ENCODE measurements at places on chromosomes 16 and 17.
A peak's percentile ranks its signal among the peaks of the same experiment; 100 is the strongest.

GRCh38 chr16:12025472-12025871 lies 48.9 kb downstream of the SNX29 start:
- DNase-seq = no peak

GRCh38 chr16:53773150-53773846 lies 69.3 kb downstream of the FTO start:
- DNase-seq = no peak

- no peak for DNase-seq
Observed at GRCh38 chr17:82858376-82859126, 18.7 kb upstream of the ZNF750 start.

- DNase-seq = no peak
Observed at GRCh38 chr16:28504707-28505404, 1.8 kb downstream of the IL27 start.

DNA sequence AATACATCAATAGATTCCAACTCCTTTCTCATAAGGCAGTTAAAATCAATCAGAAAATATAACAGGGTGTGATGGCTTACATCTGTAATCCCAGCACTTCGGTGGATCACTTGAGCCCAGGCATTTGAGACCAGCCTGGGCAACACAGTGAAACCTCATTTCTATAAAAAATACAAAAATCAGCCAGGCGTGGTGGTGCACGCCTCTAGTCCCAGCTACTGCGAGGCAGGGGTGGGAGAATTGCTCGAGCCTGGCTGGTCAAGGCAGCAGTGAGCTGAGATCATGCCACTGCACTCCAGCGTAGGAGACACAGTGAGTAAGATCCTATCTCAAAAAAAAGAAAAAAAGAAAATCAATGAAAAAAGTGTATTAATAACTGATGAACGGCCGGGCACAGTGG lies 258.6 kb downstream of the NTN1 start:
- DNase-seq = no peak

DNA sequence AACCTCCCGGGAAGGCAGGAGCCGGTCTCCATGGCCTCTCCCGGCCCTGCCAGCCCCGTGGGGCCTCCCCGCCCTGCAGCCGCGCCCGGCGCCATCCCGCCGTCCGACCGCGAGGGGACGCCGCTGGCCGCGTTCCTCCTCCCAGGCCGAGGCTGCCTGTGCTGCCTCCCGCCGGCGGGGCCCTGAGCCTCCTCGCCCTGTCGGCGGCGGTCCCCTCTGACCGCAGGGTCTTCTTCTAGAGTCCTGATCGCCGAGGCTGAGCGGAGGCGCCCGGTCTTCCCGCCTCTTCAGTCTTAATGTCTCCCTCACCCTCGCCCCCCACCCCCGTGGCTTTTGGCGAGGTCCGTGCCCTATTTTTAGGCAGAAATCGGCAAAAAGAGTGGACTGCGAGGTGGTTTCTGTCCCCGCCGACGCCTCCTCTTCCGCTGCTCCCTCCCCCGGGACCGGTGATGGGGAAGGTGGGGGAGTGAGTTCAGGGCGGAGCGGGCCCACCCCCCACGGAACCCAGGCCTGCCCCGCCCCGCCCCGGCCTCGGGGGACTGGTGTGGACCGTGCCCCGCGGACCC lies 794 bp upstream of the CPNE7 start:
- DNase-seq = peak; percentile 63

DNA sequence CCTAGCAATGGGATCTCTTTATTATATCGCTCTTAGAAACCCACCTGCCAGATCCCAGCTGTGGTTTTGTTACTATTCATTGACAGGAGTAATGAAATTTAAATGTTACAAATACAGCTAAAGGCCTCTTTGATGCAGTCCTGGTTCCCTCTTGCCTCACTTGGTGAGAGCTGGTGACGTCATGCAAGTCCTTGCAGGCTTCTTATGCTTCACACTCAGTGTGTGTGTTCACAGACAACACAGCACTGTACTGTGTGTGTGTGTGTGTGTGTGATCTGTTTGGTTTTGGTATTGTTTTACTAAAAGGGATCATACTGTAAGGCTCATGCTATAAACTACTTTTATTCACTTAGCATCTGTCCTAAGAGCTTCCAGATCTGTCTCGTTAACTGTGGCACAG lies 75.0 kb downstream of the USP22 start:
- DNase-seq = no peak

DNA sequence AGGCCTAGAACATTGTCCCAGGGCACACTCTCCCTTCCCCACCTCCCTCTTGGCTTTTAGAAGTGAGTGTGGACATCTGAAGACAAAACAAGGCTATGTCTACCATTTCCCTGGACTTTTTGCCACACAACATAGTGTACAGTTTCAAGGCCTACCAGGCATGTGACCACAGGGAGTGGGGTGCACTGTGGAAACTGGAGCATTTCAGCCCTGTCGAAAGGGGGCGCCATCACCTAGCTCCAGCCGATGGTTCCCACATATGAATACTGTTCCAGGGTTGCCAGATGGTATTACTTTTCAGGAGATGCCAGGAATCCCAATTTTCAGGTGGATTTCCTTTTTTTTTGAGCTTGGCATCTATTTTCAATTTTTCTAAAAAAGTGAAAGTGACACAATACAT lies 140.7 kb downstream of the KATNIP start:
- peak; percentile 13 for DNase-seq

GRCh38 chr16:30377812-30378235 lies 3.2 kb downstream of the MYL11 start:
- DNase-seq = peak; percentile 90

- DNase-seq = peak; percentile 54
Observed at GRCh38 chr17:44556832-44557606, at the start of gene FZD2. Gene FZD2, plus strand, starts transcription at chr17:44557484. Its CDS starts 205 bp downstream, at chr17:44557689.

- no peak for DNase-seq
Observed at GRCh38 chr17:10162096-10162495, 36.3 kb downstream of the GAS7 start.

- DNase-seq = no peak
Observed at GRCh38 chr17:9475101-9475658, 100.4 kb downstream of the STX8 start.

Measured in activated CD4-positive, alpha-beta T cell treated with anti-CD3 and anti-CD28 coated beads, Interleukin-2, amount 50 U/mL, for 16 hours (primary cell).